Stimulated activated CD4-positive, alpha-beta T cell treated with anti-CD3 and anti-CD28 coated beads, TNF-alpha, amount 100 ng/mL, for 4 hours (primary cell): ENCODE measurements at places on chromosomes 2 and 18.

DNA sequence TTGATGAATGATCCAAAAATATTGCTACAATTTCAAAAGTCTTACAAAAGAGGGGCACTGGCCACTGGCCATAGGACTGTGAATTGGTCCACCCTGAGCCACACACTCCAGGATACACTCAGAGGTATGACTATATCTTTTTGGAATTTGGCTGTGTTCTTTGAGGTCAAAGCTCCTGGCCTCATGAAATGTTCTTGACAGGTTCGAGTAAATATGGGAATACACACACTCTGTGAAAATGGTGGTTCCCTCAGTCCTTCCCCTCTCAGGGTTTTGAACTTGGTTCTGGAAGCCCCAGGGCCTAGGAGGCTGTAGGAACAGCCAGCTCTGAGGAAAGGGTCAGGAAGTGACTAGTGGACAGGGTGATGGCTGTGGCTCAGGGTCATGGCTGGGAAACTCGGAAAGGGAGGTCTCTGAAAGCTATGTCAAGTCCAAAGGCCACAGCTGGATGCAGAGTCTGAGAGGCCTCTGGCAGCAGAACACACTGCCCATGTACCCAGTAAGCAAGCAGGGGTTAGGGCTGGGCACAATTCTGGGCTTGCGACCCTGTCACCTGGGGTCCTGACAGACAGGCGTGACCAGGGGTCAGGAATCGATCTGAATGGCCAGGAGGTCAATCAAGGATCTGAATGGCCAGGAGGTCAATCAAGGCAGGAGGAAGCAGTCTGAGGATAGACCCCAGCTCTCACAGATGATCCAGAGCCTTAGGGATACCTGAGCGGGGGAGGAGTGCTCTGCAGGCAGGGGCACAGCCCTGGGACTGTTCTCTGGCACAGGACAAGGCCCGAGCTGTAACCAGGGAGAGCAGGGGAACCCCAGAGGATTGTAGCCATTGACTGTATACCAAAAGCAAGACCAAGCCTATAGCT lies 223.4 kb upstream of the SMAD2 start:
- no peak for DNase-seq

DNA sequence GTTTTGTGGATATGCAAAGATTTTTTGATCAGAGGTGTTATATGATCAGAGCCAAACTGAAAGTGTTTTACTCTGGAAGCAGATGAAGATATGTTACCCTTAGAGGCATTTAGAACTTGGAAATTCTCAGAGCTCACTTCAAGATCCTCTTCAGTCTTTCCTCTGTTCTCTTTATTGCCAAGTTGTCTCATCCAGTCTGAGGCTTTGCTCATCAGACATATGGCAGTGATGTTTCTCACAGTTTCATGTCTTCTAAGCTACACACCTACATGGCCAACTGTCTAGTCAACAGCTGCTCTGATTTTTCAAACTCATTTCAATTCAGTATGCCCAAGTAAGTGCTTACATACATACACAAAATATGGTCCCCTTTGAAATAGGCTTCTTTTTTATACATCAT lies 1504.3 kb upstream of the PIK3C3 start:
- no peak for DNase-seq

GRCh38 chr2:167941604-167942003 lies 305.8 kb downstream of the STK39 start:
- DNase-seq: no peak

- no peak for DNase-seq
Observed at GRCh38 chr2:241577413-241578122, 19.0 kb downstream of the BOK start.

DNA sequence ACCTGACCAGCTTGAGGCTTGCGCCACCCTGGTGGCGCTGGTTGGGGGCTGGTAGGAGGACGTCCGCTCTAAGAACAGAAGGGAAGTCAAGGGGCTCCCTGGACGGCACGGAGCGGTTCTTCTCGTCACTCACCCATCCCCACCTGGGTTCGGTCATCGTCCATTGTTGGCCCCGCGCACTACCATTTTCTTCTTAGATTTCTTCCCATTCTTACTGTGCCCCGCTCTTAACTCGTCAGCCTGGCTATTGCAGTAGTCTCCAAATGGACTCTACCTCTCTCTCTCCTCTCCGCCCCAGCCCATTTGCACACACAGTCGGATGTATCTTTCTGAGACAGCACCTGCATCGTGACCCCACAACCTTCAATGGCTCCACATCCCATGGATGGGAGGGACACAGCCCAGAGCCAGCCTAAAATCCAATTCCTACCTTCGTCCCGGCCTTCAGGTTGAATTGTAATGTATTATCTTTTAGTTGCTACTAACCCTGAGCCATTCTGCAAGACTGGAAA lies 814 bp upstream of the RAB1A start:
- DNase-seq: no peak

DNA sequence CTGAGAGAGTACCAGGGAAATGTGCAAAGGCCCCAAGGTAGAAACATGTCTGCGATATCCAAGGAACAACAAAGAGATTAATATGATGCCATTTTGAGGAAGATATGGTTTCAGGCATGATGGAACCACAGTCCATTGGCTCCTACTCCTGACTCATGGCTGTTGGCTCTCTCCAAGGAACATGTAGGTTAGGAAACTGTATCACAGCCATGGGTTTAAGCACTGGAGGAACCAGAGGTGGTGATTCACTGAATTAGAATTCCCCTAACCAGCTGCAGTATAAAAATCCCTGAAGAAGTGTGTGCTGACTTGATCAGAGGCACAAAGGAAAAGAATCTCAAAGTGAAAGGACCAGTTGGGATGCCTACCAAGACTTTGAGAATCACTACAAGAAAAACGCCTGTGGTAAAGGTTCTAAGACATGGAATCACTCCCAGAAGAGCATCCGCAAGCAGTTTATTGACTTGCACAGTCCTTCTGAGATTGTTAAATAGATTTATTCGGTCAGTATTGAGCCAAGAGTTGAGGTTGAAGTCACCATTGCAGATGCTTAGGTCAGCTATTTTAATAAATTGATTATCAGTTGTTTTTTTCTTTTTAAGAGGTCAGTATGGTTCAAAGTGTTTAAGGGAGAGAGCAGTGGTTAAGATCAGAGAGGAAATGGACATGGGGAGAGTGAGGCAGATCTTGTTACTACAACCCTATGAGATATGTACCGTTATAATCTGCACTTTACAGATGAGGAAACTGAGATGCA lies 110.7 kb upstream of the OTX1 start:
- DNase-seq: no peak

DNA sequence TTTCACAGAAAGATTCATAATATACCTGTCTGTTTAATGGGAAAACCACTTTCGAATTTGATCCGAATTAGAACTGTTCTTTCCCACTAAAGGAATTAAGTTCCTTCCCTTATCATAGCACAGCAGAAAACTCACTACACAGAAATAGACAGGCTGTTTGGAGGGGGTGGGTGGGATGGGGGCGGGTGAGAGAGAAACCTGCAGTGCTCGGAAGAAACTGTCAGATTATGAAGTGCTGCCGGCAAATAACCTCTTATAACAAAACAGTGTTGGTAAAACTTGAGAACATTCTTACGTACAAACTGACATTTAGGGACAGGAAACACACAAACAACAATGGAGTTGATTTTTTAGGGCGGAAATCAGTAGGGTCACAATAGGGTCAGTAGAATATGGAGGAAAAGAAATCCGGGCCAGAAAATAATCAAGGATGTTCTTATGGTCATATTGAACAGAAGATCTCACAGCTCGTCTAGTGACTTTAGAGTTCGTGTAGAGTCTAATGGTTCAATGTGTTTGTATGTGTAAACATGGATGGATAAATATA lies 756.0 kb upstream of the LRATD1 start:
- DNase-seq: no peak

- DNase-seq: no peak
Observed at GRCh38 chr18:50401888-50402287, 27.0 kb downstream of the SKA1 start.
